Stimulated activated CD4-positive, alpha-beta T cell treated with anti-CD3 and anti-CD28 coated beads, TNF-alpha, amount 100 ng/mL, for 1 hour (primary cell): ENCODE measurements at places on chromosomes 12 and 14.

DNA sequence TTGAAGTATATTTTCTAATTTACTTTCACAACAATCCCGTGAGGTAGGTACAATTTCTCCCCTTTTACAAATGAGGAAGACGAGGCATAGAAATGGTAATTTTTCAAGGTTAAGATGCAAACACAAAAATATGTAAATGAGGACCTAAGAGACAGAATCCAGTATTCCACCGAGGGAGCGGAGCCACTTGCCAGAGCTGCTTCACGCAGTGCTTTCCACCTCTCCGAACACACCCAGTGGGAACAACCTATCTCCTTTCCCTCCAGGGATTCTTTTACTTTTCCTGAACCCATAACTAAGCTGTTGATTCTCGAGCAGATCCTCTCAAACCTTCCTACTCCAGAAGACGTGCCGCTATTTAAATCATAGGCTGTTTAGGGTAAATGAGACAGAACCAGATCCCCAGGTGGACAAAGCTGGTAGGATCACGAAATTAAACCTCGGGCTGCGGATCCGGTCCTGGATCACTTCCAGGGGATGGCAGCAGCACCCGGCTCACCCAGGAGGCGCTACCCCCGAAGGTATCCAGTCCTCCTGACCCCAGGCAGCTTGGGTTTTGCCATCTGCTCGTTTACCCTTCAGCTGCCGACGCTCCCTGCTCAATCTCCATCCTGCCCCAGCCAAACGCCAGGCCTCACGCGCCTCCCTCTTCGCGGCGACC is 1.5 kb downstream of the DDHD1 start:
- DNase-seq = no peak

DNA sequence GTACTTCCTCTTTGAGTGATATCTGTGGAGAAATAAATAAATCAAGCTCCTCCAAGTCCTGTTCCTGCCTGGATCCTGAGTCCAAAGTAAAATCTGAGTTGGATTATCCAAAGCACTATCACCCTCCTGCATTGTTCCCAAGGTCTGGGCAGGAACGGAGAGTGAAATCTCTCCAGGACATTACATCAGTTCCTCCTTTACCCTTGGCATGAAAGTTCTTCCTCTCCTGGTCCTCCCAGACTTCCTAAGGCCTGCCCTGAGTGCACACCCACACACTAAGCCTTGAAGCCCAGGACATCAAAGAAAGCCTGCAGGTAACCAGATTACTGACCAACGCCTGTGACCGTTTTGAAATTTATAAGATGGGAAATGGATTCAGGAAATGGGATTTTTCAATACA is 206.8 kb upstream of the BCL2L14 start:
- DNase-seq = no peak

- no peak for DNase-seq
These were observed 13.0 kb downstream of the KLRD1 start for GRCh38 chr12:10320643-10321042.

DNA sequence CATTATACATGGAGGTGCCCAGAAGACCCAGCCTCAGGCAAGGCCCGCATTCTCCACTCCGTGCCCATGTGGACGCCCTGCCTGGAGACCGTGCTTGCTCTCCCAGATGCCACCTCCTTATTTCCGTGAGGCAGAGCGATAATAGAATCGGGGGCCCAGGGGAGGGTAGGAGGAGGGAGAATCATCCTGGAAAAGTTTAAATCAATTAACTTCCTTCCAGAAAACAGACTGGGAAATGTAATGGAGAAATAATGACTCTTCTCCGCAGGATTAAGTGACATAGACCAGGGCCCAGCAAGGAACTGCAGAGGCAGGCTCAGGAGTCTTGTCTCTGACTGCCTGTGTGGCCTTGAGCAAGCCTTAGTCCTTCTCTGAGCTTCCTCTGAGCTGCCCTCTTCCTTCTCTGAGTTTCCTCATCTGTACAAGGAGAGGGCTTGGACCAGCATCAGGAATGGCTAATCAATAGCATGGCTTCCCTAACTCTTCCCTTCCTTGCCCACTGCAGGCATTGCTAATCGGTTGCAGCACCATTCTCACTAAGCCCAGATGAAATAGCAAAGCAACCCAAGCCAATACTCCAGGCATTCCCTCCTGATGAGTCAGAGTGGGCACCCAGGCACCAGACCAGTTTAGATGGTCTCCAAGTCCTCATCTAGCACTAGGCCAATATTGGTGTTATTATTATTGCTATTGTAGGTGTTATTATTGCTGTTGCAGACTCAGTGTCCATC is 11.3 kb upstream of the FAM222A start:
- no peak for DNase-seq

- DNase-seq = no peak
These were observed 10.9 kb upstream of the KRT2 start for GRCh38 chr12:52662918-52663229.

- DNase-seq = no peak
These were observed 678 bp upstream of the OAS2 start for GRCh38 chr12:112977641-112978040.

DNA sequence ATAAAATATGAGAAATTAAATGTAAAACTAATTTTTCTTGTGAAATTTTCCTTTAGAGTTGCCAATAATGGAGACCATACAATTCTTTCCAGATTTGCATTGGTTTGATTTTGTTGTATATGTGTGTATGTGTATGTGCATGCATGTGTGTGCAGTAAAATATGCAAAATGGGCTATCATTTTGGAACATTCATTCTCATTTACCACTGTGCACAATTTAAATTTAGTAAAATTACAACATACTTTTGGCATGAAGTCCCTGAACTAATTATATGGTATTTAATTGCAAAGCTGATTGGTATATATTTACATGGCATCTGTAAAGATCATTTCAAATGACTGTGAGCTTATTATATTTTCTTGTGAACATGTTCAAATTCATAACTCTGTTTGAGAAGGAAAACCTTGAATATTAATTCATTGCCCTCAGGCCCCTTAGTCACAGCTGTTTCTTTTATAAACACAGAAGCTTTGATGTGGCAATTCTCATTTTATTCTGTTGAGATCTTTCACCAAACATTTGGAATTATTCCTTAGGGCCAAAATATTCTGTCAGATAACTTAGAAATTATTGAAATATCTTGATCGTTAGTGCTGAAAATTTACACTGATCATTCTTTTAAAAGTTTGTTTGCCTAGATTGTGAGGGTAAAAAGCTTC is 17.6 kb downstream of the KERA start:
- DNase-seq = no peak

GRCh38 chr14:52922059-52922458 is 28.8 kb downstream of the FERMT2 start:
- no peak for DNase-seq

GRCh38 chr12:49838973-49839633 is 3.8 kb downstream of the BCDIN3D start:
- no peak for DNase-seq

DNA sequence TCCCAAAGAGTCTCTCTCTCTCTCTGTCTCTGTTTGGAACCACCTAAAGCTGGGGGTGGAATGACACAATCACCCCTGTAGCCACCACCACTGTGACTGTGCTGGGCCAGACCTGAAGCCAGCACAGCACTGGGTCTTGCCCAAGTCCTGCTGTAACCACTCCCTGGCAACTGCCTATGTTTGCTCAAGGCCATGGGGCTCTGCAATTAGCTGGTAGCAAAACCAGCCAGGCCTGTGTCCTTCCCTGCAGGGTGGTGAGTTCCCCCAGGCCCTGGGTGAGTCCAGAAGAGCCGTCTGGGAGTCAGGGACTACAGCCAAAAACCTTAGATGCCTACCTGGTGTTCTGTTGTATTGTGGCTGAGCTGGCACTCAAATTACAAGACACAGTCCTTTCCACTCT is 50.8 kb downstream of the DGLUCY start:
- no peak for DNase-seq

DNA sequence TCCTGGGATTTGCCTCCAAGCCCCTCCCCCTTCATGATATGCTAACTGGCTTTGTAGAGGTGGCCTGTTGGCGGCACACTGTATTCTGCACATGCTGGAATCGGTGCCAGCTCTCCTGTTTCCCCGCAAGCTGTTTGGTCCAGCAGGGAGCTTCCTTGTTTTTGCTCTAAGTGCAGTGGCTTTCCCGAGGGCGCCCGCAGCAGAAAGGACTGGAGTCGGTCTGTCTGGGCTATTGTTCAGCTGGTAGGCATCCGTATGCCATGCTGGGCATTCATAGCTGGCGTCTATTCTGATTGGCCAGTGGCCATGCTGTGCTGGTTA is 88.9 kb upstream of the MED13L start:
- no peak for DNase-seq

DNA sequence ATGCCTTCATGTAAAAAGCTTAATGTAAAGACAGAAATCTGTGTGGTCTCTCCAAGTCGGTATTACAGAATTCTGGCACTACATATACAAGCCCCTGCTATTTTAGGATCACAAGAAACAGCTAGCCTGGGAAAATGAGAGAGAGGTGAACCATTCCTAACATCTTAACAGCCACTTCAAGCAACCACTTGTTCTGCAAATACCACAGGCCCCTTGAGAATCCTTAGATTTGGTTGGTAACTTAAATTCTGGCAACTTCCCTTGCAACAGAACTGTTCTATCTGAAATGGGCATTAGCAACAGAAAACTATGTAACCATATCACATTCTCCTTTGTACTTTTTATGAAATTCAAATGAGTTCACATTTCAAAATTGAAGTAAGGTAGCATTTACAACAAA is 68.5 kb downstream of the SPPL3 start:
- DNase-seq = no peak

DNA sequence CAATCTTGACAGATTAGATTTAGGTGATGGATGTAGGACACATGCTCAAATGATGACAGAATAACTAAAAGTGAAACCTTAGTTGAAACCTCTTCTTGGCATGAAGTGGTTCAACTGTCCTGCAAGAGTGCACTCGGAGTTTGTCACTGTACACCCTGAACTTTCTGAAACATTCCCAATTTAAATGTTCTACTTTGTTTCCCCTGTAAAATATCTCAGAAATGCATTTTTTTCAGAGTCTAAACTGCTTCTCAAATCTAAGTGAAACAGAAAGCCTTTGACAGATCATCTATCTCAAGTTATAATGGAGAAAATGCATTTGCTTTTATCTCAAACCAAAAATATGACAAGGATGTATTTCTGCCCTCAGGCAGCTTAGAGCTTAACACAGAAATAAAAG is 66.0 kb downstream of the BHLHE41 start:
- DNase-seq = no peak

GRCh38 chr14:51228391-51228790 is 11.7 kb upstream of the TMX1 start:
- DNase-seq = no peak

DNA sequence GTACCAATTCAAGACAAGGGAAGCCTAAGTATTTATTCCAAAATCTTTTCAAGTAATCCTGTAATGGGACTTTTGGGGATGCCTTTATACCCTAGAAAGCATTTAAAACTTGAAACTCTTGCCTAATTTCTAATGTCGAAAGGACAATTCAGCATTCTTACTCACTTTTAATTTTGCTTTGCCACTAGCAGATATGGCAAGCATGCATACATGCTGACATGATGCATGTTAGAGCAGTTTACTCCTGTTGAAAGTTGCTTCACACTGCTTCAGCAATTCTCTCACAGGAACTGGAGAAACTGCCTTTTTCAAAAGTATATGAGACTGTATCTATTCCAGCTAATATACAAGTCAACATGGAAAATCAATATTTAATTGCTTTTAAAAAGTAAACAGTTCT is 79.9 kb downstream of the TAOK3 start:
- no peak for DNase-seq

DNA sequence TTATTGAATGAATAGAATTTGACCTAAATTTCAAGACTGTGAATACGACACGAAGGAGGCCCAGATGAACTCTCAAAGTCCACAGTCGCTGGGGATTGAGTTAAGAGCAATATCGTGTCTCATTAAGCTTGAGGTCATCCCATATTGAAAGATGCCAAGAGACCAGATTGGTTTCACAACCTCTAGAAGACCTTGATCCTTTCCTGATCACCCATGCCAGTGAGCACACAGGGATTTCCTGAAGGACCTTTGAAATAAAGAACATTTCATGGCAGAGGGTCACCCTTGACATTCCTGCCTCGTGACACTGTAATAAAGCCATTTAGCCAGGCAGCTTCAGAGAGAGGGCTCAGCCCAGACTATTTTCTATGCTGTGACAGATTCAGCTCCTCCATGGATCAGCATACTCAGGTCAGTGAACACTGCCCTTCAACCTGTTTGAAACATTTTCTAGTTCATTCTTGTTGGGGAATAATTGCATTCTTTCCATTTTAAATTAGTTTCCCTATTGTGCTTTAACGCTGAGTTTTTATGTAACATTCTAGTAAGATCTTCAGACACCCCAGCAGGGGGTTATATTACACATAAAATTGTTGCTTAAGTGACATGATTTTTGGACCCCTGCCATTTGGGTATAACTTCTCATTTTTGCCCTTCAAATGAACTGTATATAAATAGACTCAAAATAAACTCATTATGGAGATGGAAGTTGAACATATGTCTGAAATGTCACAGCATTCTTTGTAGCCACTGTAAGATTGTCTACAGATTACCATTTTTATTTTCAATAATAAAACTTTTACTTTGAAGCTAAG is 213.2 kb downstream of the C12orf50 start:
- DNase-seq = no peak

DNA sequence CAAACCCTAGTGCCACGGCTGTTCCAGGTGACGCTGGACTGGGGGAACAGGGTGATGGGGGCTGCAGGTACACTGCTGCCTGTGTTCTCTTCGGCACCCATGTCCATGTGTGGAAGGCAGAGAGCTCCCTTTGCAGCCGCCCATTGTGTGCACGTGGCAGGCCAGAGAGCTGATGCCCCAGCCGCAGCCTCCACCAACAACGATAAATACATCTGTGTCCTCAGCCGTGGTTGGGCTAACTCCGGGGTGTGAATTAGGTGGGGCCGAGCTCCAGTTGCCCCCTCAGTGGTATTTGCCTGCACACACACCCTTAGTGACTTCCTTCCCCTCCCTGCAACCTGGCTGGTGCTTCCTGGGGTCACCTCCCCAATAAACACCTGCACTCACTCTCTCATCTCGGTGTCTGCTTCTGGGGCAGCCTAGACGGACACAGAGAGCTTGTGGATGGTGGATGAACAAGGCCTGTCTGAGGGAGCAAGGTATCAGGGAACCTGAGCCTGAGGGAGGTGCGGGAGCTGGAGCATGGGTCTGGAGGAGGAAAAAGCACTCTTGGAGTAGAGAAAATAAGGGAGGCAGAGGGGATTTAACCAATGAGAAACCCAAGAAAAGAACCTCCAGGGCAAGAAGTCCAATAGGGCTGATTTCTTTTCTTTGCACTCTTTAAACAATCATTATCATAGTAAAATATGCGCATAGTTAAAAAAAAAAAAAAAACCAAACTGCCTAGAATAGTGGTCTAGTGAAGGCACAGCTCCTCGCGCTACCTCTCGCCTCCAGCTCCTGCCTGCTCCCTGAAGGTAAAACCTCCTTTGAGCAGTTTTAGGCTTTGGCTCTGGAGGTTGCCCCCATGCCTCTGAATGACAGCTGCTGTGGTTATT is 112.6 kb downstream of the ZNF664 start:
- no peak for DNase-seq

- DNase-seq = no peak
These were observed 57.8 kb upstream of the ACTN1 start for GRCh38 chr14:69036757-69037506.

GRCh38 chr12:120990487-120991055 is 12.2 kb downstream of the HNF1A start:
- DNase-seq = no peak
